Activated CD4-positive, alpha-beta T cell treated with anti-CD3 and anti-CD28 coated beads, Interleukin-10, Interleukin-2, amounts not matched to agents 100 ng/mL and 50 ng/mL, durations not matched to agents 16 hours and 8 hours (primary cell): ENCODE measurements at places on chromosomes 11 and 22.
A peak's percentile ranks its signal among the peaks of the same experiment; 100 is the strongest.

DNA sequence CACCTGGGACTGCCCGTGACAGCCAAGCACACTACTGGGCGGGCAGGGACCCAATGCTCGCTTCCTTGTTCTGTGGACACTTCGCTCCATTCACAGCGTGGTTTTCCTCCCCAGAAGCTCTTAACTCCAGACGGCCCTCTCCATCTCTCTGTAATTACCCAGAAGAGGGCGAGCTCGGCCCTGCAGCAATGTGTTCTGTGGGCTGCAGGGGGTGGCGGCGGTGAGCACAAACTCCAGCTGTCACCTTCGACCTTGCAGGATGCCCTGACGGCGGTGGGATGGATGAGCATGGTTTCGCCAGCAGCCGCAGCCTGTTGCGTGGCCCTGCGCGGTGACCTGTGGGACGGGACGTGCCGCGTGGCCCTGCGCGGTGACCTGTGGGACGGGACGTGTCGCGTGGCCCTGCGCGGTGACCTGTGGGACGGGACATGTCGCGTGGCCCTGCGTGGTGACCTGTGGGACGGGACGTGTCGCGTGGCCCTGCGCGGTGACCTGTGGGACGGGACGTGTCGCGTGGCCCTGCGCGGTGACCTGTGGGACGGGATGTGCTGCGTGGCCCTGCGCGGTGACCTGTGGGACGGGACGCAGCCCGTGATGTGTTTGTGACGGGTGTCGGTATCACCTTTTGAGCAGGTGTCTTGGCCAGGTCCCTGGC, 1204.7 kb downstream of the BRD1 start:
- no peak for DNase-seq

DNA sequence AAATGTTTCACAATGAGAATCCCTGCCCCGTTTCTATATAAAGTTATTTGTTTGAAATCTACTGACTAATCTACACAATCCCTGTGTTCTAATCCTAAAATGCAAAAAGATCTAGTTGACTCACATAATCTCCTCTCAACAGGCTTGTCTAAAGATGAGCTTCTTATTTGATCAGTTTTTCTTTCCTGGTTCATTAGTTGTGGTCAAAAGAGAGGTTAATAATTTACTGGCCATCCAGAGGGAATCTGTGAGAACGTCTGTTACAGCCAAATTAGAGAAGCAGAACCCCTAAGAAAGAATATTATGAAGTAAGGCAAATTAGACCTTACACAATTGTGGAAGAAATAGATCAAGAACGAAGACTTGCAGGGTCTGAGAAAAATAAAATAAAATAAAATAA, 173.7 kb upstream of the ANO3 start:
- no peak for DNase-seq

DNA sequence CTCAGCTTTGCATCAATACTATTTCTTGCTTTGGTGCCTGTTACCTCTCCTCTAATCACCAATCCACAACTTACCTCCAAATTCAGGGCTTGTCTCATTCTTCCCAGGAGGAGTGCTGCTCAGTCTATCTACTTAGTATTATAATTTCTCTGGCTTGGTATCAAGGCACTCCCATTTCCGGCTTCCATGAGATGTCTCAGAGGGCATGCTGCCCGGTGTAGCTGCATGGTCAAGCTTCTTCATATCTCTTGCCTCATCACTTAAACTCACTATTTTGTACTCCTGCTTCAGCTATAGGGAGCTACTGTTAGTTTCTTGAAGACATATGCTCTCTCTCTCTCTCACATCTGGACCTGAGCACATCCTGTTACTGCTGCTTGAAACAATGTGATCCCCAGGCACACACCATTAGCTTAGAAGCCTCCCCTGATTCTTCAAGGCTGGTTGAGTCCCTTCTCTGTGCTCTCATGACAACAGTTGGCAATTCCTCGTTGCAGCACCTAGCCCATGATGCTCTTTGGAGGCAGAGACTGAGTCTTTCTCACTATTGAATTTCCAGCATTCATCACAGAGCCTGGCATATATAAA, 182.8 kb upstream of the SYN3 start:
- DNase-seq, result no peak

DNA sequence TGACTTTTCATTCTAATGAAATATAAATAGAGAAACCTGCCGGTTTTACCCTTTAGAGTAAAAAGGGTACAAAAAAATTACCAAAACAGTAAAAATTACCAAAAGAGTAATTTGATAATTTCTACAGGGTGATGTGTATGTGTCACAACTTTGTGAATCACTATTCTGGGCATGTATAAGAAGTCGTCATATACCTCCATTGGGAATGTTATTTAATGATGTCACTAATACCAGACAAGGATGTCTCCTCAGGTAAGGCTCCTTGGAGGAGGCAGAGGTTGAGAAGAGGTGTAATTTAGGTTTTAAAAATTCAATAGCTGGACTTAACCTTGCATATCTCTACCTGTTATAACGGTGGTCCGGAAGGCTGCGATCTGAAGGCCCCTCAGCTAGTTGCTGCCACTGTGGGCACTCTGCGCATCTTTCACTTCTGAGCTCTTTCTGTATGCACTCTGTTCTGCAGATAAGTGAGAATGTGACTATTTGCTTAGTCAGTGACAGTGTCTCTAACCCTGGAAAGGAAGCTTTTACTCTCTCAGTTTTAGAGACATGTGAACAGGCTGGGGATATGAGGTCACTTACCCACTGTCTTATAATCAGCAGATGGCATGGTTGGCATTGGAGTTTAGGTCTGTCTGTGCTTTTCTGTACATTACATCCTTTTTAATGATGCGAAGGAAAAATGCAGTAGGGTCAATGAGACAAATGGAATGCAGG, 987 bp upstream of the NCR3LG1 start:
- peak; percentile 28 for DNase-seq

GRCh38 chr11:33889296-33889695, 2.6 kb downstream of the LMO2 start:
- no peak for DNase-seq

GRCh38 chr22:36746375-36746970, 29.4 kb downstream of the IFT27 start:
- no peak for DNase-seq

GRCh38 chr11:81874635-81875034, 859.0 kb downstream of the FAM181B start:
- peak; percentile 44 for DNase-seq
